ENCODE measurements at places on chromosomes 4 and X. TPM values are rescaled to one million over a fixed set of nuclear protein-coding genes. Genes with fewer than 3 reads are reported as not detected.

DNA sequence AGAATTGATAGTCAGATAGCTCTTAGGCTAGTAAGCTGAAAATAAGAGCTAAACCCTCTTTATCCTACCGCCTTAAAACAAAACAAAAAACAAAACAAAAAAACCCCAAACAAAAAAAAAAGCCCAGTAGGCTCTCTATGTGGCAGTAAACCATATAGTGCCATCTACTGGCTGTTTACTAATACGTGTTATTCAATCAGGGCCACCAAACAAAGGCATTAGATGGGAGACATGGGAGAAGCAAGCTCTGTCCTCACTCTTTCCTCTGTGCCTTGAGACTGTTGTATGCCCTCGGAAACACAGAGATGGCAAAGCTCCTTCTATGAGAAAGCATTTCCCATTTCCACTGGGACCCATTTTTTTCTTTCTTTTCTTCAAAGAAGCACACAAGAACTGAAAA, 148.8 kb upstream of the MID1 start:
- no peaks in the 10 kb centered on the region for H3K36me3 ChIP-seq
- no peaks in the 10 kb centered on the region for H3K4me1 ChIP-seq
- no peak overlapping the region for H3K27ac ChIP-seq
- peak; percentile 7 for DNase-seq
- no peak overlapping the region for H3K4me3 ChIP-seq
- H3K27me3 ChIP-seq, result no peaks in the 10 kb centered on the region

DNA sequence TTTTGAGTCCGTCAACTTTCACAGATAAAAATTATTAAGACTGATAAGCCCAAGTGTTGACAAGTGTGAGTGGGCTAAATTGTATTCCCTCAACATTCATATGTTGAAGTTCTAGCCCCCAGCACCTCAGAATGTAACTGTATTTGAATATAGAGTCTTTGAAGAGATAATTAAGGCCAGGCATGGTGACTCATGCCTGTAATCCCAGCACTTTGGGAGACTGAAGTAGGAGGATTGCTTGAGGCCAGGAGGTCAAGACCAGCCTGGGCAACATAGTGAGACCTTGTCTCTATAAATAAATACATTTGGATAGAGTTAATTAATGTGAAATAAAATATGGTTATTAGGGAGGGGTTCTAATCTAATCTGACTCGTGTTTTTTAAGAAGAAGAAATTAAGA, 29.7 kb upstream of the SLC25A4 start:
- H3K27me3 ChIP-seq, result no peaks in the 10 kb centered on the region
- peaks cover 24% of the 10 kb centered on the region for H3K4me1 ChIP-seq
- DNase-seq, result no peak
- no peak overlapping the region for H3K4me3 ChIP-seq
- H3K27ac ChIP-seq, result no peak overlapping the region
- no peaks in the 10 kb centered on the region for H3K36me3 ChIP-seq

GRCh38 chr4:4837316-4837715, 22.1 kb upstream of the MSX1 start:
- peaks cover 3% of the 10 kb centered on the region for H3K27me3 ChIP-seq
- H3K4me1 ChIP-seq, result no peaks in the 10 kb centered on the region
- no peaks in the 10 kb centered on the region for H3K36me3 ChIP-seq

GRCh38 chr4:105440890-105441289, 33.0 kb downstream of the PPA2 start:
- H3K27me3 ChIP-seq, result no peaks in the 10 kb centered on the region
- peaks cover 56% of the 10 kb centered on the region for H3K36me3 ChIP-seq
- H3K4me3 ChIP-seq, result no peak overlapping the region
- DNase-seq, result no peak
- no peaks in the 10 kb centered on the region for H3K4me1 ChIP-seq

DNA sequence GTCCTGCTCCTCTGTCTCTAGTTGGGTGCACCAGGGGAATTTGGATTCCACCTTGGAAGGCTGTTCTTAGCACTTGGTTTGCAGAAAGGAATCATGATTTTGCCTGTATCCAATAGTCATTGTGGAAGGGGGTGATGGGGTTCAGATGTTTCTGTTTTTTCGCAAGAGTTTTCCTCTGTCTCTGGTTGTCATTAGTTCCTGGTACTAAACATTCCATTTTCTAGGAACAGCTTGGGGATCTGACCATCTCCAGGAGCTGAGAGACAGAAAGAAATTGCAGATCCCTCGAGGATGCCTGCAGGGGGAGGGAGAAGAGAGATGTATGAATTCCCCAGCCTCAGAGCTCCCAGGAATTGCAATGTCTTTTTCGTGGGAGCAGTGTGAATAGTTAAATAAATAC, 70.9 kb downstream of the CYTL1 start:
- peaks cover 6% of the 10 kb centered on the region for H3K27me3 ChIP-seq
- H3K27ac ChIP-seq, result no peak overlapping the region
- no peak for DNase-seq
- H3K36me3 ChIP-seq, result no peaks in the 10 kb centered on the region

- H3K4me3 ChIP-seq, result no peak overlapping the region
- no peaks in the 10 kb centered on the region for H3K4me1 ChIP-seq
- no peaks in the 10 kb centered on the region for H3K36me3 ChIP-seq
- H3K27me3 ChIP-seq, result no peaks in the 10 kb centered on the region
- no peak for DNase-seq
- no peak overlapping the region for H3K27ac ChIP-seq
These were observed 31.4 kb downstream of the TBC1D9 start for GRCh38 chr4:140724760-140725159.

GRCh38 chrX:154032653-154033052, 13.0 kb upstream of the IRAK1 start:
- H3K4me3 ChIP-seq, result no peak overlapping the region
- H3K27ac ChIP-seq, result no peak overlapping the region
- H3K27me3 ChIP-seq, result no peaks in the 10 kb centered on the region
- no peak for DNase-seq
- H3K4me1 ChIP-seq, result no peaks in the 10 kb centered on the region
- H3K36me3 ChIP-seq, result peaks cover 83% of the 10 kb centered on the region

DNA sequence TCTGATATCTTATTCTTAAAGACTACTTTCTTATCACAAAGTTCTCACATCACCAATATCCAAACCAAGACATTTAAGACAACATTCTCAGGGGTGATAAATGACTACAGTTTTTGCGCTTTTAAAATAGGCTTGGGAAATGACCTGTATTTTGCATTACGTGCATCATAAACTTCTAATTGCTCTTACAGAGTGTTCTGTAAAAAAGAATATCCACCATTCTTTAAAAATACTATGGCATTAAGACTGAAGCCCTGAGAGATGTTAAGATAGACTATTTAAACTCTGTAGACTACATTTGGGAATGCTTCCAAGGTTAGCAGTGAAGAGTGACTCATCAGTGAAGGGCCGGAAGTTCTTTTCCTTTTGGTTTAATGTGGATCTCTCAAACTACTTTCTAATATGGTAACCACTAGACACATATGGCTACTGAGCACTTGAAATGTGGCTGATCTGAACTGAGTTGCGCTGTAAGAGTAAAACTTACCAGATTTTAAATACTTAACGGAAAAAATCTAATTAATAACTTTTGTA, 518.8 kb upstream of the FTHL17 start:
- no peak overlapping the region for H3K4me3 ChIP-seq
- H3K27me3 ChIP-seq, result no peaks in the 10 kb centered on the region
- no peaks in the 10 kb centered on the region for H3K36me3 ChIP-seq
- DNase-seq, result peak; percentile 6

GRCh38 chrX:125289920-125290319, 29.8 kb upstream of the TEX13C start:
- no peak overlapping the region for H3K4me3 ChIP-seq
- no peak for DNase-seq
- no peak overlapping the region for H3K27ac ChIP-seq
- H3K36me3 ChIP-seq, result no peaks in the 10 kb centered on the region
- H3K27me3 ChIP-seq, result no peaks in the 10 kb centered on the region

- DNase-seq, result no peak
- H3K4me1 ChIP-seq, result no peaks in the 10 kb centered on the region
- no peak overlapping the region for H3K4me3 ChIP-seq
- H3K36me3 ChIP-seq, result no peaks in the 10 kb centered on the region
These were observed 233.3 kb downstream of the NDST4 start for GRCh38 chr4:114879916-114880669.

DNA sequence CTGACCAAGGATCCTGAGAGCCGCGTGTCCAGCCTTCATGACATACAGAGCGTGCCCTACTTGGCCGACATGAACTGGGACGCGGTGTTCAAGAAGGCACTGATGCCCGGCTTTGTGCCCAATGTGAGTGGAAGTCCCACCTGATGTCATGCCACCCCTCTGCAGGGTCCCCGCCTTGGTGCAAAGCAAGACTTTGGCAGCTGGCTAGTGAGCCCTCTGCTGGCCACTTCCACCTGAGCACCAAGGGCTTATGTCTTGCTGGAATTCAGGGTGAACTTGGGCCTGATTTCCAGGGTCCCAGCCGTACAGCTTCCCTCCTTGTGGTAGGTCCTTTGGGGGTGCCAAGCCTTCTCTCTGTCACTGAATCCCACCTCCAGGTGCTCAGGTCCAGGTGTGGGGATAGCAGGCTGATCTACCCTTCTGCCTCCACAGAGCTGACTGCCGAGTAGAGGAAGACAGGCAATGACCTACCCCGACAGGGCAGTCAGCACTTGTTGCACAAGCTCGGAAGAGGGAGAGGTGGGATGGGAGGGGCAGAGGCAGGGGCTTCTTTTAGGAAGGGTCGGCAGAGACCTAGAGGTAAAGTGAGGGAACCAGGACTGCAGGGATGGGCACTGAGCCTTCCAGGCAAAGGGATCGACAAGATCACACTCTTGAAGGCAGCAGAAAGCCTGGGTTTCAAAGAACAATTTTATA, 248.1 kb downstream of the EVC2 start:
- H3K27me3 ChIP-seq, result peaks cover 9% of the 10 kb centered on the region
- no peak overlapping the region for H3K4me3 ChIP-seq
- peak; percentile 49 for DNase-seq
- no peaks in the 10 kb centered on the region for H3K36me3 ChIP-seq
- no peaks in the 10 kb centered on the region for H3K4me1 ChIP-seq
- no peak overlapping the region for H3K27ac ChIP-seq

DNA sequence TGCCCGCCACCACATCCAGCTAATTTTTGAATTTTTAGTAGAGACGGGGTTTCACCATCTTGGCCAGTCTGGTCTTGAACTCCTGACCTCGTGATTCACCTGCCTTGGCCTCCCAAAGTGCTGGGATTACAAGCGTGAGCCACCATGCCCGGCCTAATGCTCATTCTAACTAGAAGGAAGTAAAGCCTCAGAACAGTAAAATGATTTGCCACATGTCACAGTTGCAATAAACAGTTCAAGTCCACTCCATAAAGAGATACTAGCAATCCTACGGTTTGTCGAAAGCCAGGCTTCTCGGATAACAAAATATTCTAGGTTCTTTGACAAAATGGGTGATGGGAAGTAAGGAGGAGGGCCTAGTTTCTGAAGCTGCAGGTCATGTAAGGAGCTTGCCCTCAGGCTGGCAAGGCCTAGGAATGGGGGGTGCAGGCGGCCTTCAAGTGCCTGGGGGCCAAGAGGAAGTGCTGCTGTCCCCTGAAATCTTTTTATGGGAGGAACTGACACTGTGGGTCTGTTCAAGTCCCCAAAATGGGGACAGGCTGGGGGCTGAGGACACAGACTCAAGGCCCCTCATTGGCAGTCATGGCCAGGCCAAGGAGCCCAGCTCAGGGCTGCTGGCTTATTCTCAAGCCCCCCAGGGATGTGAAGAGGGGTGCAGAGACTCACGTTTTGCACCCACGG, 31.8 kb upstream of the ACSL1 start:
- H3K27me3 ChIP-seq, result no peaks in the 10 kb centered on the region
- H3K4me1 ChIP-seq, result peaks cover 28% of the 10 kb centered on the region
- DNase-seq, result no peak
- H3K36me3 ChIP-seq, result no peaks in the 10 kb centered on the region

DNA sequence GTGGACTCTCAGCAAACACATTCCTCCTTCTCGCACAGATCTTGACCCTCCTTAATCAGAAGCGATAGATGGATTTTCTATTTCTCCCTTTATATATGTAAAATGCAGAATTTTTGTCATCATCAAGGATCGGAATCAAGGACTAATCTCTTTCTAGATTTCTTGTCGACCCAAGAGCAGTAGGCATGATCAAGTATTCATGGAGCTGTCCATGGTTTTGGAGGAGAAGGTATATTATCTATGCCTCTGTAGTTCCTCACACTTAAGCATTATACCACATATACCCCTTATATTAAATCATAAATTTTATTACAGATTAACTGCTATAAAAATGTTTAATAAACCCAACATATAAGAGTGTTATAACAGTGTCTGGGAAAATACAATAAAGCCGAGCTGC, 886.8 kb downstream of the NLGN4X start:
- no peak overlapping the region for H3K27ac ChIP-seq
- no peaks in the 10 kb centered on the region for H3K4me1 ChIP-seq
- H3K4me3 ChIP-seq, result no peak overlapping the region
- no peaks in the 10 kb centered on the region for H3K27me3 ChIP-seq

The NXF2B gene
- 1.8 TPM for polyA plus RNA-seq

The ADGRL3 gene
- not detected for polyA plus RNA-seq

The ZFYVE28 gene
- polyA plus RNA-seq, result 20.0 TPM

The TMPRSS11A gene
- polyA plus RNA-seq, result not detected

The NAT8L gene
- polyA plus RNA-seq, result 3.7 TPM

The CLCN4 gene
- polyA plus RNA-seq, result 0.08 TPM

The SCML2 gene
- 25.8 TPM for polyA plus RNA-seq

The GPR173 gene
- polyA plus RNA-seq, result not detected

The NUP62CL gene
- polyA plus RNA-seq, result 51.5 TPM

The ATP6AP1 gene
- 72.0 TPM for polyA plus RNA-seq

All from K562 (cell line).